ENCODE measurements at places on chromosomes 1 and 21.

DNA sequence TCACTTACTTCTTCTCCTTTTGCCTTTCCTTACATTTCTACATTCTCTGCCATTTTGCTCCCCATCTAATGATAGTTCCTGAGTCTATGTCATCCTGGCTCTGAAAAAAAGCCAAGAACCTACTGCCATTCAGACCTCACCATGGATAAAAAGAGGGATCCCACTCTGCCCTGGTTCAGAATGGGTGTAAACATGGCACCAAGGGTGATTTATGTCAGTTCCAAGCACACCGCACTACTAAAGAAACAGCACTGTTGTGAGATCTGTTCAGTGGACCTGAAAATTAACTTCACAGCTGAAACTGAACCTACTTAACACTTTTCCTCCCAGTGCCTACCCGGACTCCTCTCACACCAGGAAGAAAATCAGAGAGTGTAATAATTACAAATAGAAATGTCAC is 72.3 kb upstream of the NTPCR start:
- no peak for DNase-seq

DNA sequence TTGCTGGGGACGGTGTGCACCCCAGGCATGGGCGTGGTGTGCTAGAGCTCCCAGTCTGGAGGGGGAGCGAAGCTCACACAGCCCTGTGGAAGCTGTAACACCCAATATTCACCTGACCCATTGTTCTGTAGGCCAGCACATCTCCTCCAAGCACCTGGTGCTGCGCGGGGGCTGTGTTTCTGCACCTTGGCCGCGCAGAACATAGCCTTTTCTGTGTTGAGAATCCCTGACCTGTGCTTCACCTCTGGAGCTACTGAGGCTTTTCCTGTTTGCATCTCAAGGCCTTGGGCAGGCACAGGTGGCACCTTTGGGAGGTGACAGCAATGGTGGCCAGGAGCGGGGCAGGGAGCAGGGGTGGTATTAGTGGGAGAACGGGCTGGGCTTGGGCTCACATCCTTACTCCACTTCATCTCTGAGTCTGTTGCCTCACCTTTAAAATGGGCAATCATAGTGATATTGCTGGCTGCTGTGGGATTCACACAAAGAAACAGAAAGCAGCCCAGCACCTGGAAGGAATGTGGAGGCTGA is 343.9 kb upstream of the AJAP1 start:
- DNase-seq = no peak

DNA sequence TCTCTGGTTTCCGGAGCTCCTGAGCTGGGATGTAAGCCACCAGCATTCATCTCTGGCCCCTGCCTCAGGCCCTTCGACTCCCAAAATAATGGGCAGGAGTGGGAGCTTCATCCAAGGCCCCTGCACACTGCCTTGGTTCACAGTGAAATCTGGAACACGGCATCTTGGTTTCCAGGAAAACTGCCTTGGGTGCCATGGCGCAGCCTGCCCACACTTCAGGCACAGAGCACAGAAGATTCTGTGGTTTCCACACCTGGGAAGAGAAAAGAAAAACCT is 48.8 kb upstream of the POFUT2 start:
- DNase-seq = no peak

GRCh38 chr1:154557248-154557938 is 1.1 kb downstream of the UBE2Q1 start:
- DNase-seq = no peak

- no peak for DNase-seq
Measured at GRCh38 chr1:9721606-9722377, 70.3 kb downstream of the PIK3CD start.

DNA sequence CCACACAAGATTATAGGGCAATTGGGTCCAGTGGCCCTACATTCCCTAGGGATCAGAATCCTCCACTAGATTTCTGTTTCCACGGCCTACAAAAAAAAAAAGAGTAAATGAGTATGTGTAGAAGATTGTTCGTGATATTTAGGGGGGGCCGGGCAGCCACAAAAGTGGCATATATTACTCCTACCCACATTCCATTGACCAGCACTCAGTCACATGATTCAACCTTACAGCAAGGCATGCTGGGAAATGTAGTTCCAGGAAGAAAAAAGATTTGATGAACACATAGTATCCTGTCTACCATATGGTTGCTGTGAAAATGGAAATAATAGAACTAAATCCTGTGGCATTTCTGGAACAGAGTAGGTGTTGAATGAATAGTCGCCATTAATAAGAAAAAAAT is 43.4 kb upstream of the GJB5 start:
- no peak for DNase-seq

DNA sequence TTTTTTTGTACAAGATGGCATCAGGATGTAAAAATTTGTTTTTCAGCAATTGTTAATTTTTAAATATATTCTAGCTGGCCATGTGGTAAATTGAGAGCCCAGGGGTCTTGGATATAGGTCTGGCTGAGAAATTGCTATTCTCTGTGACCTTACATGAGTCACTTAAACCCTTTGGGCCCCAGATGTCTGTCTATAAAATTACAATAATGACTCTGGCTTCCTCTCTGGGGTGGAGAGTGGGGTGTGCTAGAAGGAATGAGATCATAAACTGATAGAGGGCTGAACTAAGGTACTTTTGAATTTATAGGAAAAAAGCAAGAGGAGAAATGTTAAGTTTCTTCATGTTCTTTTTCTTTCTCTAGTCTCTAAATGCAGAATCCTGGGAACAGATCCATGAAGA is 12.4 kb upstream of the TCHH start:
- no peak for DNase-seq

GRCh38 chr1:218917656-218918055 is 256.0 kb upstream of the LYPLAL1 start:
- DNase-seq = no peak

DNA sequence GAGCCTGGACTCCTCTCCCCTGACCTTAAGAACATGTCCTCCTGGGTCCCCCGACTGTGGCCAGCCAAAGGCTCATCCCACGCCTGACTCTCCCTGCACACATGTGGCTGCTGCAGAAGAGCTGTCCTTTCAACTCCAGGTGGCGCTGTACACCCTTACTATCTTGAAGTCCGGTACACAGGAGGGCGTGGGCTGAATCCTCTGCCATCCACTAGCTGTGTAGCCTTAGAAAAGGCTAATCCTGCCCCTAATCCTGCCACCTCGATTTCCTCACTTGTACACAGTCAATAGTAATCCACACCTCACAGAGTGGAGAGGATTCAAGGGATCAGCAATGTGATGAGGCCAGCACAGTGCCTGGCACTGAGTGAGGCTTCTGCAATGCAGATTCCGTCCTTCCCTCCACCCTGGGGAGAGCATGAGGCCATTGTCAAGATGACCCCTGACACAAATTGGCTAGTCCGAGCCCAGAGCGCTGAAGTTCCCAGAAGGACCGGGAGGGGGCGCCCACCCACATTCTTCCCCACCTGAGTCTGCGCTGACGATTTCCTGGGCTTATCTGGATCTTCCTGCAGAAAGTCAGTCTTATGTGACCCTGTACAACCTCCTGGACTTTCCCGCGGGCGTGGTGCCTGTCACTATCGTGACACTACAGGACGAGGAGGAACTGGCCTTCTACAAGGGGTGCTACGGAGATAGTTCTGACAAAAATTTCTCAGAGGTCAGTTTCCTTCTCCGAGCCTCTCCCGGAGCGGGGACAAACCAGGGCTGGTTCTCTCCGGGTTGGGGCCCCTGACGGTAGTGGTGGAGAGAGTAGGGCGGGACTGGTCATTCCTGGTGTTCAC is 47.1 kb upstream of the DMBX1 start:
- DNase-seq = peak; percentile 75

DNA sequence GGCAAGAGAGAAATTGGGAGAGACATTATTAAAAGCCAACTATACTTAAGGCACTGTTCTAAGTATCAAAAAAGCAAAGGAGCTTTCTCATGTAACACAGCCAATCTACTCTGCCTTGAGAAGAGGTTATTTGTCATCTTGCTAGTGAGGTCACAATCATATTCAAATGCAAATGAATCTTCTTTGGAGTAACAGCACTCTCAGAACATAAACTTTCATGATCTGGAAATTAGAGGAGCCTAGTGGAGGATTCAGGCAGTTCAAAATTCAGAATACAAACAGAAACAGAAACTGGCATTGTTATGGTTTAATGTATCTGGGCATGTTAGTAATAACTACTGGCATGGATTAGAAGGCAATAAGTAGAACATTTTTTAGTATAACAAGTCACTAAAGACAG is 57.4 kb downstream of the ARID4B start:
- DNase-seq = peak; percentile 7

DNA sequence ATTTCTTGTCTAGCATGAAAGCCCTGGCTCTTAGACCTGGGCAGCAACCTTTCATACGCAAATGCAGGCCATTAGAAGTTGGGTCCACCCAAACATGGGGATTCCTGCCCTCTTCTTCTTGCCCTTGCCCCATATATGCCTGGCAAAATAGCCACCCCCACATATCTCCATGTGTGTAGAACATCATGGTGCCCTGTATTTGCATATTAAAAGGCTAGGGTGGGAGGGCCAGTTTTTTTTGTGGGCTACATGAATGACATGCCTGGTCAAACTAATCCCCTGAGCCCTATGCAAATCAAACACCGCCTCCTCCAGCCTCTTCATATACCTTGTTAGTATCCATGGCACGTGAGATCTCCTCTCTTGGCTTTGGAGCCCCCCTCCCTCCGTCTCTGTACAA is 24.7 kb downstream of the MFSD2A start:
- DNase-seq = no peak

DNA sequence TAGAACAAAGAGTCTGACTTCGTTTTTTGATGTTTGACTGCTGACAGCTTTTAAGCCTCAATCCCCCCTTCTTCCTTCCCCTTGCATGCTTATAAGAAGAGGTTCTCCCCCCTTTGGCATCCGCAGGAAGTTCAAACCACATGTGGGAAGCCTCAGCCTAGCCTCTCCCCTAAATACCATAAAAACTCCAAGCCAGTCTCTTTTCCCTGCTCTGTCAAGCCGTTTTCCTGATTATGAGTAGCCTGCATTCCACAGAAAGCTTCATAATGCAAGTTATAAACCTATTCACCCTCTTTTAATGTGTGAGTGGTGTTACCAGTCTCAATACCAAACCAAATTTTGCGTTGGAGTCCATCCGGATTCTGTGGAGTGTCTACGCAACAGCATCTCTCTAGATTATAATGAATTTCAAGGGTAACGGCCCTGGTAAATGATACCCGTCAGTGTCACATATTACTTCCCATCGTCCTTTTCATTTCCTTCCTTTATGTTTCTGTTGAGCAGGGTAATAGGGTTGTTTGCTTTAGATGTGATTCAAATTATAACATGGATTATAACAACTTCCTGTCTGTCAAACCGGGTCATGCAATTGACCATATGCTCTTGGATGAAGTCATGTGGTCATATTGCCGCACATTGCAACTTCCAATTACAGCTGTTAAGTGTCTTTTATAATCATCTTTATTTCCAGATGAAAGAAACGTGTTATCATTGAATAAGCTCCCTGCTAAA is 717.5 kb downstream of the RWDD3 start:
- peak; percentile 40 for DNase-seq

DNA sequence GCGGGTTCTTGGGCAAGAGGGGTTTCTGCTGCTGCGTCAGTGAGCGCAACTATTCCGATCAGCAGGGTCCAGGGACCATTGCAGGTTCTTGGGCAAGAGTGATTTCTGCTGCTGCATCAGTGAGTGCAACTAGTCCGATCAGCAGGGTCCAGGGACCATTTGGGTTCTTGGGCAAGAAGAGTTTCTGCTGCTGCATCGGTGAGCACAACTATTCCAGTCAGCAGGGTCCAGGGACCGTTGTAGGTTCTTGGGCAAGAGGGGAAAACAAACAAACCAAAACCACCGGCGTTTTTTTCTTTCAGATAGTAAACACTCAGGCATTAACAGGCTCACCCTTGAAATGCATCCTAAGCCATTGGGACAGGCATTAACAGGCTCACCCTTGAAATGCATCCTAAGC is 32.6 kb downstream of the SPATA6 start:
- no peak for DNase-seq

DNA sequence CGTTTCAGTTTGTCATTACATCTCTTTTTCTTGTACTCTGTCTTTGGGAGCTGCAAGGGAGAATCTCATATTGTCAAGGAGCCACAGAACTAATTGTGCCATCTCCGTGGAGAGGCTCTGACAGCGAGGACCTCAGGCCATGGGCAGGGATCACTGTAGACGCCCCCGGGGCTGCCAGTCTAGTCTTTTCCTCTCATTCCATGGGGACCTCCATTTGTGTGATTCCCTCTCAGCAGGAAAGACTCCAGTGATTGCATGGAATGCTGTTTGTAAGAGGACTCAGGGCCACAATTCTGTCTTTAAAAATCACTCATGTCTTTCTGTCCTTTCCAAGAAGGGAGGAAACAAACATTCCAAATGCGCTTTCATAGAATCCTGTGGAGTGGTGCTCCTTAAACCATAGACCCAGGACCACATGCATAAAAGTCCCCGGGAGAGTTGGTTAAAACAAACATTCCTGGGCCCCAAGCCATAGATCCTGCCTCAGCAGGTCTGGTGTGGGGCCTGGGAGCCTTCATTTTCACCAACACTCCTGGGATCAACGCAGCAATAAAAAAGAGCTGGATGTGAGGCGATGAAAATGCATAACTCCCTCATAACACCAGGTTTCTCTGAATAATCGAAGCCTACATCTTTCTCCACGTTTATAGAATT is 104.5 kb downstream of the ZP4 start:
- DNase-seq = no peak

GRCh38 chr1:171366085-171366484 is 52.1 kb downstream of the FMO4 start:
- no peak for DNase-seq

- DNase-seq = peak; percentile 99
Measured at GRCh38 chr1:94325377-94326302, 88.3 kb upstream of the ARHGAP29 start.

GRCh38 chr1:7042322-7043190 is 257.3 kb downstream of the CAMTA1 start:
- peak; percentile 45 for DNase-seq

GRCh38 chr1:193705554-193705981 is 519.2 kb upstream of the B3GALT2 start:
- peak; percentile 23 for DNase-seq

DNA sequence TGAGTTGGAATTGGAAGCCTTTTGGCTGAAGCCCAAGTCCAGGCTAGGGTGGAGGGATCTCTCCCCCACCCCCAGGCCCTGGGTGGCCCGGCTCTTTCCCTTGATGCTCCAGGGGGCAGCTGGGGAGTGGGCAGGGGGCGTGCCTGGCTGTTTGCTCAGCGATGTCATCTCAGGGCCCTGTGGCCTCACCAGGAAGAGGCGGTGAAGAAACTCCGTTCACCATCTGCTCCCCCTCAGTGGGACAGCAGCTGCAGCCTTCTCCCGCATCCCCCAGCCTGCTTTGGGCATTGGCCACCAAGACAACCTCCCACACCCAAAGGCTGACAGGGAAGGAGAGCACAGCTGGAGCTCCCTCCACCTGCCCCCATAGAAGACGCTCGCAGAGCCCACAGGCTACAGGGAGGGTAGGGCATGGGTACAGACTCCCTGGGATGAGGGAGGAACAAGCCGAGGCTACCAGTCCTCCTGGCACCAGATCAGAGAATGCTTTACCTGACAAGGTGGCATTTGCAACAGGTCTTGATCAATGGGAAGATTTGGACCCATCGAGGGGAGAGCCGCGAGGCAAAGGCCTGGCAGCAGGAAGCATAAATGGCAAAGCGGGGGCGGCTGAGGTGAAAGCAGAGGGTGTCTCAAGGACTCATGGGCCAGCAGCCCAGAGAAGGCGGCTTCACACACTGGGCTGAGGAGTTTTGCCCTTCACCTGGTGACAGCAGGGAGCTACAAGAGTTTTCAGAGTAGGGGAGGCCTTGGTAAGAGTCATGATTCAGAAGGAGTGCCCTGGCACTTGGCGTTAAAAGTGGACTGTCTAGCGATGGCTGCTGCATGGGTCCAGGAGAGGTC is 6.5 kb upstream of the GUCA2A start:
- no peak for DNase-seq

GRCh38 chr1:99682291-99682751 is 36.4 kb downstream of the PALMD start:
- DNase-seq = peak; percentile 35

- no peak for DNase-seq
Measured at GRCh38 chr21:36436829-36437744, 42.8 kb downstream of the CLDN14 start.

All from fibroblast of upper back skin (primary cell).